ENCODE measurements at places on chromosomes 2 and 18. TPM values are rescaled to one million over a fixed set of nuclear protein-coding genes. Genes with fewer than 3 reads are reported as not detected.

DNA sequence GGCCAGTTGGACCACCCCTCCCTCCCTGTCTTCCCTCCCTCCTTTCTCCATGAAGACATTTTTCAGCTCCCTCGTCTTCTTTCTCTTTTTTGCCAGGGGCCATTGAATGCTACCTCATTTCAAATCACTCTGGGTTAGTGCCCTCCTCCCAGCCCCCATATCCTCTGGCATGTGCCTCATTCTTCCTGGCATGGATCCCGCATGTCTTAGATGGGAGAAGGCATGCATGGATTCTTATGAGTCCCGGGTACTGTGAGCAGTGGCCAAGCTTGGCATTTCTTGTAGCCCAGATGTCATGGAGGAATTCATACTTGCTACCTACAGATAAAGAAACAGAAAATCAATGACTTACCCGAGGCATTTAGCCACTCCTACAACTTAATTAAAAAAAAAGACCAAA is 9.0 kb upstream of the HAAO start:
- ATAC-seq, result no peak

GRCh38 chr2:70089983-70090525 is 2.8 kb downstream of the PCBP1 start:
- no peak for ATAC-seq

- no peak for ATAC-seq
Measured at GRCh38 chr18:41972067-41972925, 17.3 kb downstream of the PIK3C3 start.

- no peak for ATAC-seq
Measured at GRCh38 chr18:25614168-25614567, 262.2 kb upstream of the ZNF521 start.

DNA sequence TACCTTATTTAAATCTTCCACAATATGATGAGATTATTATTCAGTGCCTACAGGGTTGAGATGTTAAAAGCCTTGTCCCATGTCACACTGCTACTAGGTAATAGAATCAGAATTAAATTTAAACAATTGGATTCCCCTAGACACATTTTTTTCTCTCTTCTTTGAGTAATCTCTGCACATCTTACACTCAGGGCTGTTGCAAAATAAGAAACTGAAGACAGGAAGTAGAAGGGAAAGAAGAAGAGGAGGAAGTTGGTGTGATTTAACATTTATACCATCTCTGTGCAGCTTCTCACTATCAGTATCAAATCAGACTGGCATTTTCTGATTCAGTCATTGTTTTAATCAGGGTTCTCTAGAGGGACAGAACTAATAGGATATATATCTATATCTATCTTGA is 677.6 kb downstream of the IRS1 start:
- ATAC-seq, result no peak

DNA sequence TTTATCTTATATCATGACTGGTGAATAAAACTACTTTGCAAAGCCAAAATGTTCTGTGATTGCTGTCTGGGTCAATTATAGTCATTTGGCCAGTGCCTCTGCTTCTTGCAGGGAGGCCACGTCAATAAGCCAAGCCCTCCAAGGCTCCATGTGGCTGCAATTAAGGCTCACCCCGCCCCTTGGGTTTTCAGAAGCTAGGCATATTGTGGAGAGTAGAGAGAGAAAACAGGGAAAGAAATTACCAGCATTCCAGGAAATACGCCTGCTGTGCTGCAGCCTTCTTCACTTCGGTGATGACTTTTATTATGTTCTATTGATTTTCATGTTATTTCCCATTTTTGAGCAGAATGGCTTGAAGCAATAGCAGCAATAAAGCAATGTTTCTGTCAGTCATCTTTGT is 319.7 kb downstream of the SOX11 start:
- no peak for ATAC-seq

- ATAC-seq, result no peak
Measured at GRCh38 chr18:22031611-22032010, 137.8 kb upstream of the GATA6 start.

DNA sequence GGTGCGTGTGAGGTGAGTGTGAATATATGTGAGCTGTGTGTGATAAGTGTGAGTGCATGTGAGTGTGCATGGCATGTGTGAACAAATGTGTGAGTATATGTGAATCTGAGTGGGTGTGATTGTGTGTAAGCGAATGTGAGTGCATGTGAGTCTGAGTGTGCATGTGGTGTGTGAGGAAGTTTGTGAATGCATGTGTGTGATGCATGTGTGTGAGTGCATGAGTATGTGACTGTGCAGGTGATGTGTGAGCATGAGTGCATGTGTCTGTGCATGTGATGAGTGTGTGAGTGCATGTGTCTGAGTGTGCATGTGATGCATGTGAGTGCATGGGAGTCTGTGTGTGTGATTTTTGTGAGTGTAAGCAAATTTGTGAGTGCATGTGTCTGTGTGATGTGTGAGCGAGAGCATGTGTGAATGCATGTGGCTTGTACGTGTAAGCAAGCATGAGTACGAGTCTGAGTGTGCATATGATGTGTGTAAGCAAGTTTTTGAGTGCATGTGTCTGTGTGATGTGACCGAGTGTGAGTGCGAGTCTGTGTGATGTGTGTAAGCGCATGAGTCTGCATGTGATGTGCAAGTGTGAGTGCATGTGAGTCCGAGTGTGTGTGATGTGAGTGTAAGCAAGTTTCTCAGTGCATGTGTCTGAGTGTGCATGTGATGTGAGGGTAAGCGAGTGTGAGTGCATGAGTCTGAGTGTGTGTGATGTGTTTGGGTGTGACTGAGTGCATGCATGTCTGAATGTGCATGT is 43.3 kb downstream of the COPS8 start:
- no peak for ATAC-seq

DNA sequence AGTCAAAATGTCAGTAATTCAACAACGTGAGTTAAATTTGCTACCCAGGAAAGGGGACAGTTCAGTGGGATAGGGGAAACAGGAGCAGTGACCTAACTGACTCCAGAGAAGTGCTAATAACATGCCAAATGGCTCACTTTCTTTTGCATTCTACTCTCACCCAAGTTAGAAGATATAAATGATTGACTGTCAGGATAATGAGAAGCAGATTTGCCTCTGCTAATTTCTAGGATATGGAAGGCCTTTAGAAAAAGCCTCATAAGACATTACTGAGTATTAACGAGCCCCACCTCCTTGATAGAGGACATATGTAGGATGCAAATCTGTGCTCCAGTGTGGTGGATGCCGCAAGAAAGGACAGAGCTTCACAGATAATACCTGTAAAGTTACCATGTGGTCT is 318.6 kb upstream of the NT5C1B start:
- ATAC-seq, result no peak

- no peak for ATAC-seq
Measured at GRCh38 chr2:235215248-235215647, 263.4 kb downstream of the SH3BP4 start.

DNA sequence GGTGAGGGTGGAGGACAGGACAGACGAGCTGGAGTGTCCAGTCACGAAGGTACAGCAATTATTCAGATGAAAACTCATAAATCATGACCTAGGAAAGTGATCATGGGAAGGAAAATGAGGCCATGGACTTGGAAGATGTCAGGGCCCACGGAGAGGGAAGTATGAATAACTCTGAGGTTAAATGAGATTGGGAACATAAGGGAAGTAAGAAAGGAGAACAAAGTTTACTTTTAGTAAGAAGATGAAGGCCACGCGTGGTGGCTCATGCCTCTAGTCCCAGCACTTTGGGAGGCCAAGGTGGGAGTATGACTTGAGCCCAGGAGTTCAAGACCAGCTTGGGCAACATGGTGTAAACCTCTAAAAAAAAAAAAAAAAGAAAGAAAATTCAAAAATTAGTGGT is 56.2 kb downstream of the AQP4 start:
- no peak for ATAC-seq

DNA sequence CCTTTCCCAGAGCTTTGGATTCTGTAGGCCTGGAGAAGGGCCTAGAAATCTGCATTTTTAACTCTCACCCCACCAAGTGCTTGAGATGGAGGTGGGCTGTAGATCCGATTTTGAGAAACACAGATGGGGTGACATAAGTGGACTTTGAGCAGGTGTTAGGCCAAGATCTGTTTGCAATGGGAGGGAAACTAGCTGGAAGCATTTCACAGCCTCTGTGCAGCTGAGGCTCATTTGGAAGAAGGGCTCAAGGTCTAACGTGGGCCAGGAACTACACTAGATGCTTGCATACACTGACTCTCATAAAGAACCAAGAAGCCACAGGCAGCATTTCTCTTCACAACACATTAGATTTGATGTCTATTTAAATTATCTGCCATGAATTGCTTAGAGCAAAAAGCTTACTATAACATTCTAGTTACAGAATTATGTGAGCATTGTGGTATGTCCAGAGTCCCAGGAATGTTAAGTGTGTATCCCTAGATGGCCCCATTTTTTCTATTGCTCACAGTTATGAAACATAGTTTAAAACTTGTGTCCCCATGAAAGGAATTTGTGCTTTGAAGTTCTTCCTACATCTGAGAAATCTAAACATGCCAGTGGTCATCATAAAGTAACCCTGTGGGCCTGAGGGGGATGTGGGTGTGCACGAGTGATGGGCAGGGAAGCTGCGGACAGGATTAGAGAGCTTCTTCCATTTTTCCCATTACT is 77.2 kb downstream of the CD28 start:
- ATAC-seq, result no peak

GRCh38 chr2:224764565-224765236 is 48.5 kb upstream of the CCDC195 start:
- no peak for ATAC-seq

GRCh38 chr18:50711386-50711785 is 108.4 kb downstream of the MRO start:
- ATAC-seq, result no peak

- no peak for ATAC-seq
Measured at GRCh38 chr18:45437366-45437765, 177.9 kb upstream of the SLC14A2 start.

DNA sequence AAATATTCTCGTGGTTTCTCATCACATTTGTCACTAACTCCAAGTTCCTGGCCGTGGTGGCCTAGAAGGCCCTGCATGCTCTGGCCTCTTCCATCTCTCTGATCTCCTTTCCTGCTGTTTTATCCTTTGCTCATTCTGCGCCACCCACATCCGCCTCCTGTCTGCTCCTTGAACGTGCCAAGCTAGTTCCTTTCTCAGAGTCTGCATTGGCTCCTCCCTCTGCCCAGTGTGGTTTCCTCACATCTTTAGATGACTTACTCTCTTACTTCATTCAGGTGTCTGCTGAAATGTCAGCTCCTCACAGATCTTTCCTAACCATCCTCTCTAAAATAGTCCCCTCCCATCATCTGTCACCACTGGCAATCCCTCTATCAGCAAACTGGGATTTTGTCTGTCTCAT is 158.6 kb upstream of the RBMS1 start:
- ATAC-seq, result no peak

DNA sequence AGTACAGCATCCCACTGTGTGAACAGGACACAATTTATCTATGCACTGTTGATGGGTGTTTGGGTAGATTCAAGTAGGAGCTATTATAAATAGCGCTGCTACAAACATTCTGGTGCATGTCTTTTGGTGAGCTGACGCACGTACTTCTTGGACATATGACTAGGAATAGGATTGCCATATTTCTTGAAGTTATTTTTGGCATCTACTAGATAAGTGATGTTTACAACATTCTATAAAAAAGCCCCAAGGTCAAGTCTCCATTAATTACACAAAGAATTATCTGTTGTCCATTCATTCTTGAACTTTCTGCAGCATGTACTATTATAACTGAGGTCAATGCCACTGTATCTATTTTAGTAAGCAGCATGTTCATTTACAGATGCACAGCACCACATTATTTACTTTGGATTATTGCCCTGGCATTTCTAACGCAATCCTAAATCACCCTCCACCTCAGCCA is 225.5 kb upstream of the TMEM200C start:
- ATAC-seq, result no peak

GRCh38 chr2:96233436-96233835 is 24.8 kb upstream of the STARD7 start:
- ATAC-seq, result no peak

DNA sequence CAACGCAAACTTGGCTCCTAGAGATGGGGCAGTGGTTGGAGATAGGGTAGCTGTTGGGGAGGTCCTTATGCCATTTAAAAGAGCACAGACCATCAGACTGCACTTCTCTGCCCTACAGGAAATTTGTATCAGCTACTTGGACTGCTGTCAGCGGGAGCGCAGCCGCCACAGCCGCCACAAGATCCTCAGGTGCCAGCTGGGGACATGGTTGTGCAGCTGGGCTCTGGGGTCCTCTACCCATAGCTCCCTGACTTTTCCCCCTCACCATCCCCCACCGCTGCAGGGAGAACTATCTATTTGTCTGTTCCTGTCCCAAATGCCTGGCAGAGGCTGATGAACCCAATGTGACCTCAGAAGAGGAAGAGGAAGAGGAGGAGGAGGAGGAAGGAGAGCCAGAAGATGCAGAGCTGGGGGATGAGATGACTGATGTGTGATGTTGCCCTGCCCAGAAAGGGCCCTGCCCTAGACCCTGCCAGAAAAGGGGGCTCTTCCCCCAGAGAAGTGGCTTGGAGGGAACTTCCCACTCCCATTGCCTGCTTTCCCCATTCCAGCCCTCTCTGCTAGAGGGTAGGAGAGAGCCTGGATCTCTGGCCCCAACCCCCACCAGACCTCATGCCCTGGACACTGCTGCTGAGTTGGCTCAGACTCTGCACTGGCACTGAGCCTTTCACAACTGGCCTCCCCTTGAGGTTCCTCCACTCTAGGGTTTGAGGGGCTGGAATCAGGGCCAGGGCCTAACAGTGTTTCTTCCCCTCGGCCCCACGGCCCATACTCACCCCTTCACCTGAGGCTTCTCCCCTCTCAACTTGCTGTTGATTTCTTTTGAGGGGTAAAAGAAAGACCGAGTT is 7.3 kb downstream of the PRADC1 start:
- no peak for ATAC-seq

DNA sequence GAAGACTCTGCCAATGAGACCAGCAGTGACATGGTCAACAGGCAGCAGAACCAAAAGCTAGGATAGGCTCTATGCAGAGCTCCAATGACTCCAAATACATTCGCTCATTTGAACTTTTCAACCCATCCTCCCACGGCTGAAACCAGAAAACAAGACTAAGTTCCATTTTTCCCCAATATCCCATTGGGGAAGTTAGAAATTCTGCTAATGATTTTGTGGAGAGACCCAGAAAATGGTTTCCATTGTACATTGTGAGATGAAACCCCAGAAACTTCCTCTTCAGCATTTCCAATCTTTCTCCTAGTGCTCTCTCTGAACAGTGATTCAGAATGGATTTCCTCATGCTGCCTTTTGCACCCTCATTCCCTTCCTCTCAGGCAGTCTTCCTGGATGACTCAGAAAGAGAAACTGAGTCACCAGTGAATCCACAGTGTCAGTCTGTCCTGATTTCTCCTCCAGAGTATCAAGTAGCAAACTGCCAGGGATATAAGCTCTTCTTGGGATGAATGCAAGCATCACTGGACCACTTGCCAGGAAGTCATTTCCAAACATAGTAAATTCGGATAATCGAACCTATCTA is 467.7 kb upstream of the ID2 start:
- no peak for ATAC-seq

GRCh38 chr18:21798126-21798525 is 57.5 kb downstream of the MIB1 start:
- ATAC-seq, result no peak

GRCh38 chr2:61149074-61149473 is 12.9 kb upstream of the C2orf74 start:
- ATAC-seq, result no peak

GRCh38 chr2:211846714-211847113 is 691.9 kb downstream of the ERBB4 start:
- no peak for ATAC-seq

Gene PSD4
- total RNA-seq, result 12.5 TPM

Gene SMYD1
- total RNA-seq, result 0.26 TPM

Gene KLHL14
- 0.30 TPM for total RNA-seq

Gene AGXT
- 0.14 TPM for total RNA-seq

Gene FOXD4L1
- total RNA-seq, result 0.15 TPM

Gene SP9
- total RNA-seq, result 0.50 TPM

Measured in motor neuron (in vitro differentiated cells).